ENCODE measurements at places on chromosomes 5 and 9.

DNA sequence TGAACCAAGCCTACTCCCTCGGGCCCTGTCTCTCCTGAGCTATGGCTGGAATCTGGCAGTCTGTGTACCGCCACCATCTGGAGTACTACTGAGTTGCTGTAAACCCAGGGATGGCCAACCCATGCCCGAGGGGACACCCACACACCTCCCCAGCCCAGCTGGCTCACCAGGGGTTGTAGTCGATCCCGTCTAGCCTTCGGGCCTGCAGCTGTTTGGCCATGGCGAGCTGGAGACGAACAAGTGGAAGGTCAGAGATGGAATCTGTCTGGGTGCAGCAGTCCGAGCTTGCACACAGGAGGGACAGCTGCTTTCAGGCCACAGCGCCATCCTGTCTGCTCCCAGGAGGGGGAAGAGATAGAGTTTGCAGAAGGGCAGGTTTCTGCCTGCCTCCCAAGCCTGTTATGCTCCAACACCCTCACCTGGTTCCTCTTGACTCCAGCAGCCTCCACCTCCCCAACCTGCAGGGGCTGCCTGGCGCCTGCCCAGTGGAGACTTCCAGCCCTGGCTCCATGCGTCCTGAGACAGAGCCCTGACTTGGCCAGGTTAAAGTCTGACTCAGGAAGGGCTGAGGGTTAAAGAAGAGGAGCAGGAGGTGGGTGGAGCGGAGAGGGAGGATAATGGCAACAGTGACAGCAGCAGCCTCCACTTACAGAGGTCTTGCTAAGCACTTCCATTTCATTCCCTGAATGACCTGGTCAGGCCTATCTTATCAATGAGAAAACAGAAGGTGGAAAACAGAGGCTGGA lies 15.8 kb upstream of the SPOUT1 start:
- no peak for DNase-seq

DNA sequence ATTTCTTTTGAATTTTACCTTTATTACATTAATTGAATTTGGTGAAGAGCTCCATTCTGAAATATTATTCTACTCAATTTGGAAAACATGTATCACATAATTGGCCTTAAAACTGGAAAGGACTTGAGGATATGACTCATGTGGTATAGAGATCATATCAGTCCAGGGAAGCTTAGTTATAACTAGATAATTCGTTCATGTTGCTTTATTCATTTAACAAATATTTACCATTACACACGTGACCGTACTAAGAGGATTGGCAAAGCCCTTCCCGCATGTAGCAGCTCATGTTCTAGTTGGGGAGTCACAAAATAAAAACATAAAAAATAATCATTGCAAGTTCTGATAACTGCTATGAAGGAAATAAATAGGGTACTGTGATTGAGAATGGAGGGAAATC lies 1816.5 kb downstream of the MAT2B start:
- no peak for DNase-seq

- peak; percentile 66 for DNase-seq
Observed at GRCh38 chr9:114385397-114386181, 2.2 kb downstream of the AKNA start.

- DNase-seq, result no peak
Observed at GRCh38 chr5:88090506-88090905, 178.1 kb downstream of the TMEM161B start.

GRCh38 chr5:5335700-5336264 lies 86.7 kb upstream of the ICE1 start:
- DNase-seq, result no peak

- DNase-seq, result no peak
Observed at GRCh38 chr9:120475341-120475740, 104.6 kb downstream of the CDK5RAP2 start.

GRCh38 chr9:114271556-114272510 lies 51.1 kb upstream of the ORM1 start:
- no peak for DNase-seq

GRCh38 chr5:146425023-146425422 lies 22.1 kb upstream of the TCERG1 start:
- no peak for DNase-seq

GRCh38 chr5:57774439-57774838 lies 291.8 kb upstream of the ACTBL2 start:
- no peak for DNase-seq

Data from thoracic aorta (tissue), 2 donors.